Suppressor macrophage treated with lipopolysaccharide for 4 hours (primary cell): ENCODE measurements at places on chromosomes 7 and 10.

DNA sequence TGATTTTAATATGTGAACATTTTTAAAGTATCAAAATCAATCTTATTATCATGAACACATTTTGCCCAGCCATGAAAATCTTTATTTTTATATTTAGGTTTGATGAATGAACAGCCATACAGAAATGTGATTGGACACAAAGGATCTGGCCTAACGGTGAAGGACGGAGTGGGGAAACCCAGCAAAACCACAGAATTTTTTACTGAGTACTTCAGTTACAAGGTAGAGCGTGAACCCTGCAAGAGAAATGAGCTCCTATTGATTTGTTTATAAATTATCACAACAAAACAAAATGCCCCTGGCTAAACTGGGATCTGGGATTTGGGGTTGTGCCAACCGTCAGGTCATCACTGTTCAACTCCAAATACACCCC lies 118.8 kb downstream of the JAZF1 start:
- no peak for DNase-seq

- DNase-seq: no peak
Measured at GRCh38 chr7:151888079-151889067, 11.5 kb upstream of the PRKAG2 start.

DNA sequence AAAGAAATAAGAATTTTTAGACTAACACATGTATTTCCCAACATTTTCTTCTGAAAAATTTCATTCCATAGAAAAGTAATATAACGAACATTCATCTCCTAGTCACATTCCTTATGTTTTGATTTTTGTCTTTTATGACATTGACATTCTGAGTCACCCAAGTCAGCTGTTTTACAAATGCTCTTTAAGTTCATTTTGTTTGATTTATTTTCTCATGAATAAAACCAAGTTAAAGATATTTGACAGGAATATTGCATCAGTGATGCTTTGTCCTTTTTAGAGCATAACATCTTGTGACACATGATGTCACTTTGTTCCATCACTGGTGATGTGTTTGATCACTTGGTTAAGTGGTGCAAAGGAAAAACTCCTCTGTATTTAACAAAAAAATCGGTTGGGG lies 48.4 kb downstream of the HGF start:
- peak; percentile 19 for DNase-seq

DNA sequence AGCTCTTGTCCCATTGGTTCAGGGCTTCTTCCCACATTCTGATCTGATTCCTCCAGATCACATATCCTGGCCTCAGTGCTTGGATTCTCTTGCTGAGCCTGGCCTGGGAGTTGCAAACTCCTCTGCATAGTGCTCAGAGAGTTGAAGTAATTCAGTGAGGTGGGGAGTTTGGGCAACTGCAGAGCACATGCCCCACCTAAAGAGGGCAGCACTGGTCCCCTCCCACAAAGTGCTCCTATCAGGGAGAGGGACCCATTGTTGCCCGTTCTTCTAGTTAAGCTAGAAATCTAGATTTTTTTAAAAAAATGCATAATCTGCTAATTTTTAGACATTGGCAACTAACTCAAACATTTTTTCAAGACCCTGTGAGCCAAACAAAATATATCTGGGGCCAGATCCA lies 45.1 kb downstream of the CHN2 start:
- peak; percentile 57 for DNase-seq

GRCh38 chr7:141567432-141567831 lies 16.2 kb downstream of the AGK start:
- DNase-seq: no peak

DNA sequence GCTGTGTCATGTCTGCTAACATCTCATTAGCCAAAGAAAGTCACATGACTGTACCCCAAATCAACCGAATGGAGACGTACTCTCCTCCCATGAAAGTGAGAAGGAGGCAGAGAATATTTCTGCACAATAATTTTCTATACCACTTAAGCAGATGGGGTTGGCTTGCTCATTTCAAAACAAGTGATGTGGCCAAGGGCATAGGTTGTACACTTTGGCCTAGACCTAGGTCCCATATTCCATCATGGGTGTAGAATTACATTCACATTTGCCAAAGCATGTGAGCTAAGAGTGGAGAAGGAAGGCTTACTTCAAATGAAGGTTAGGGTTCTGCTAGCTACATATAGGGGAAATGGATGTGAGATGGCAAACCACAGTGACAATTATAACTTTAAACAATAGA lies 83.0 kb downstream of the ZNF365 start:
- DNase-seq: no peak

- DNase-seq: no peak
Measured at GRCh38 chr10:70970830-70971229, 82.5 kb upstream of the PCBD1 start.

GRCh38 chr10:12372846-12373245 lies 23.5 kb downstream of the CAMK1D start:
- DNase-seq: no peak

DNA sequence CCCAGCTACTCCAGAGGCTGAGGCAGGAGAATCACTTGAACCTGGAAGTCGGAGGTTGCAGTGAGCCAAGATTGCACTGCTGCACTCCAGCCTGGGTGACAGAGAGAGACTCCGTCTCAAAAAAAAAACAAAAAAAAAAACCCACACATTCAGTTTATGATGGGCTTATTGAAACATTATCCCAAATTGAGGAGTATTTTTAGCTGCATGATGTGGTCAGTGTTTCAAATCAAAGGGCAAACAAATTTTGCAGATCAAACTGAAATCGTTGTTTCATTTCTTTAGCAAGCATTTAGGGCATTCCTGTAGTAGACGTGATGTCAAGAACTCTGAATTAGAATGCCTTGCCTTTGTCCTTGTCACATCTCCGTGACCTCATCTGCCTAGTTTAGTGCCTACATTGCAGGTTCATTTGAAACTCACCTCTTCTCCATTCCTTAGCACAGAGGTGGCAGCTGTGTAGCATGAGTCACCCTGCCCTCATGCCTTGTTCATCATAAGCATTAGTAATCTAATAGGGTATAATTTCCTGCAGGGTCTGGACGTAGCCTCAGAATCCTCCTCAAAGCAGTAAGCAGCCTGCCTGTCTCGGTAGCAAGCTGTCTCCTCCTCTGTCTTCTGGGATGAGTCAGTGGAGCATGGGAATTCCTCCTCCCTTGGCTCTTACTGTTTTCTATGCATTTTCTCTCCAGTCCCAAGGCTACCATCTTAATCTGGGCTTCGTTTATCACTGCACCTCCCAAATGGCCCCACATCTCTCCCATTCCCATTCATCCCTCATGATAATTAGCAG lies 73.8 kb downstream of the CUL1 start:
- DNase-seq: peak; percentile 5

- no peak for DNase-seq
Measured at GRCh38 chr10:58932577-58933314, 243.7 kb upstream of the PHYHIPL start.

GRCh38 chr7:133859871-133860450 lies 267.2 kb upstream of the LRGUK start:
- DNase-seq: no peak

GRCh38 chr7:41103331-41103730 lies 599.6 kb downstream of the INHBA start:
- DNase-seq: peak; percentile 81

GRCh38 chr7:98945852-98946251 lies 67.5 kb downstream of the TRRAP start:
- no peak for DNase-seq

- no peak for DNase-seq
Measured at GRCh38 chr10:30368065-30368718, 19.1 kb upstream of the MTPAP start.

- DNase-seq: peak; percentile 36
Measured at GRCh38 chr7:157312941-157313340, 23.9 kb upstream of the DNAJB6 start.

GRCh38 chr7:100418930-100419659 lies 9.4 kb downstream of the ZCWPW1 start:
- no peak for DNase-seq

DNA sequence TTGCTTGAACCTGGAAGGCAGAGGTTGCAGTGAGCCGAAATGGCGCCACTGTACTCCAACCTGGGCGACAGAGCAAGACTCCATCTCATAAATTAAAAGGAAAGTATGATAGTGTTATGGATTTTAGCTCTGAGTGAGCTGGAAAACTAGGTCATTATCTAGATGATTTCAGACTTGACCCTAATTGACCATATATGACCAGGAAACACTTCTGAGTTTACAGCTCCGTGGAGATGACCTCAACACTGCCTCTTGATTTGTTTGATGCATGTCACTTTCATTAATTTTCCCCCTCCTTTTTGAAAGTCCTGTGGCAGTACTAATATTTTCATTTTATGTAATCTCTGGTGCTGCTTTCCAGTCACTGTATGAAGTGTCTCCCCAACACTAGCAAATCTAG lies 7.8 kb upstream of the SEC61A2 start:
- DNase-seq: no peak

GRCh38 chr10:88157981-88158465 lies 294.6 kb downstream of the PTEN start:
- DNase-seq: peak; percentile 67

- peak; percentile 72 for DNase-seq
Measured at GRCh38 chr10:23095404-23095965, at the start of gene MSRB2. TSS of gene MSRB2 (plus strand) at chr10:23095579. CDS start at chr10:23095609, 30 bp downstream.

DNA sequence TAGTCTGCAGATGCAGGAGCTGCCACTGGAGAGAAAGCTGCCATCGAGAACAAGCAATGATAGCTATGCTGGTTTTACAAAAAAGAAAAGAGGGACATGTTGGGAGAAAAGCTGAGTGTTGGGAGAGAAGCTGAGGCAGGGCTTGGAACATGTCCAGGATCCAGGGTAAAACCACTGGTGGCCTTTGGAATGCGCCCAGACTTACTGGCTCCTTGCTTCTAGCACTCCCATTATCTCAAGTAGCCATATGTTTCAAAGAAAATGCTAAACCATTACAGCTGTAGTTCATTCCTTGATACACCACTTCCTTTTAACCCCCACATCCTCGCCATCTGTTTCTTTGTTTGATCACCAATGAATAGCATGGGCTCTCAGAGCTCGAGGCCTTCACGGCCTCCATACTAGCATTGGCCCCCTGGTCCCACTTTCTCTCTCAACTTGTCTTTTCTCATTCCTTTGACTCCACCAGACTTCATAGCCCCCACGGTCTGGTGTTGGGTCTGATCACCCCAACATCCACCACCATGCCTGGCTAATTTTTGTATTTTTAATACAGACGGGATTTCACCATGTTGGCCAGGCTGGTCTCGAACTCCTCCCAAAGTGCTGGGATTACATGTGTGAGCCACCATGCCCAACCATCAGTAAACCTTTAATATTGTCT lies 23.8 kb upstream of the PLAC9 start:
- DNase-seq: no peak

GRCh38 chr7:130493275-130493873 lies 1.5 kb downstream of the MEST start:
- DNase-seq: no peak

- no peak for DNase-seq
Measured at GRCh38 chr7:81165070-81165469, 246.2 kb upstream of the SEMA3C start.

GRCh38 chr7:132216847-132217525 lies 359.3 kb downstream of the PLXNA4 start:
- no peak for DNase-seq

GRCh38 chr10:28939281-28940157 lies 262.2 kb downstream of the BAMBI start:
- DNase-seq: no peak

DNA sequence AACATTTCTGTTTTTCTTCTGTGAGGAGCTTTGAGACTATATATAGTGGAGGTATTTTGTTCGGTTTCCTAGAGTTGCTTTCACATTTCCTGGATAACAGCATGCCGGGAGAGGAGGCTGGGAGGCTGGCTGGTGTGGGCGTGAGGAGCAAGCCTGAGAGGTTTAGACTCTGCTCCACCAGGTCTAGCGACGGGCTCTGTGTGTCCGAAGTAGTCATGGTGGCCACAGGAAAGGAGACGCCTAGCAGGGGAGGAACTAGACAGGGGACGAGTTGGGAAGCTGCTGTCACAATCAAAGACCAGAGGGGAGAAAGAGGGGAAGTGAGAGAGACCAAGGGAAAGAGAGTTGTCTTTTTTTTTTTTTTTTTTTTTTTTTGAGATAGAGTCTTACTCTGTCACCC lies 19.6 kb downstream of the PTPRE start:
- peak; percentile 92 for DNase-seq

DNA sequence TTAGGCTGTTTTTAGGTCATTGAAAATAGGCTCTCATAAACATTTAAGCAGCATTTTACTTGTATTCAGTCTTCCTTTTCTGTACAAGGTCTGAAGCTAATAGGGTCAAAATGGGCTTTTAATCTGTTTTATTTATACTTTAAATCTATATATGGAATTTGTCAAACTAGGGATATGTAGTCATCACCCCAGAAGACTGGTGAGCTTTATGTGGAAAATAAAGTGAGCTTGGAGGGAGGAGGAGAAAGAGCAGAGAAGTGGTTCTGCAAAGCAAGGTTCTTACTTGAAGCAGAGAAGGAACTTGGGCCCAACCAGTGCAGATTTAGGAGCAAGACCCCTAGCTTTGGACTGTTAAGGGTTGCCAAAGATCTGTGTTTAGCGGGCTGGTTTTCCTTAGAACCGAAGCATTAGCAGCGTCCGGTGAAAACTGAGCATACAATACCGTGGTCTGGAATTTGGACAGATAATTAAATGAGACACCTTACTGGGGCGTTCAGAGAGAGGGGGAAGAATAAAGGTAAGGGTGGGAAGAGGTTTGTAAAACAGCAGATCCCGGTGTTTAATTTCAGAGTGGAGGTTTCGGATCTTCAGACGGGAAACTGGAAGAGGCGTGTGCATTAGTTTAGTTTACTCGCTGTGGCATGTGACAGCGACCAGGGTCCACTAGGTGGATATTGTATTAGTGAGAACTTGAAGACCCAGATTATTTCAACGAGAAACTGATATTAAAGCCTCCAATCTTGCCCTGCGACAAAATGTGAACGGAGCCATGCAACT lies 2.4 kb downstream of the BAMBI start:
- peak; percentile 33 for DNase-seq

- no peak for DNase-seq
Measured at GRCh38 chr10:34528320-34528719, 286.8 kb downstream of the PARD3 start.

GRCh38 chr10:122239578-122240257 lies 31.4 kb upstream of the BTBD16 start:
- DNase-seq: no peak

- no peak for DNase-seq
Measured at GRCh38 chr7:130419658-130420057, 21.2 kb downstream of the CEP41 start.

DNA sequence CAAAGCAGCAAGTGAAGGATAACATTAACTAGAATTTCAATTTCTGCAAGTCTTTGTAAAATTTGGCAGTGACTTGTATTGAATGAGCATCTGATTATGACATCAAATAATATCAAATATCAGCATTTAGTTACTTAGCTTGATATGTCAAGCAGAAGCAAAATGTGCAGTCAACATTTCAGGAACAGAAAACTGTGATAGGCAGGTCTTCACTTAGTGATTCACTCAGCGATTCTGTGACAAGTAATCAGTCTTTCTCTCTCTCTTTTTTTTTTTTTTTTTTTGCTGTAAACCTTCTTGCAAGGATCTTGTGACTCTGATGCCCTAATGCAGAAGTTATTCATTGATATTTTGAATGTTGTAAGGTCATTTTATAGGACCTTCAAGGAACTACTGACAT lies 307.1 kb downstream of the MTERF1 start:
- no peak for DNase-seq

- no peak for DNase-seq
Measured at GRCh38 chr7:117848941-117849340, 24.3 kb downstream of the CTTNBP2 start.

- DNase-seq: no peak
Measured at GRCh38 chr7:30133736-30134610, 813 bp upstream of the MTURN start.
